ENCODE measurements at places on chromosomes 1 and 21. TPM values are rescaled to one million over a fixed set of nuclear protein-coding genes. Genes with fewer than 3 reads are reported as not detected.

DNA sequence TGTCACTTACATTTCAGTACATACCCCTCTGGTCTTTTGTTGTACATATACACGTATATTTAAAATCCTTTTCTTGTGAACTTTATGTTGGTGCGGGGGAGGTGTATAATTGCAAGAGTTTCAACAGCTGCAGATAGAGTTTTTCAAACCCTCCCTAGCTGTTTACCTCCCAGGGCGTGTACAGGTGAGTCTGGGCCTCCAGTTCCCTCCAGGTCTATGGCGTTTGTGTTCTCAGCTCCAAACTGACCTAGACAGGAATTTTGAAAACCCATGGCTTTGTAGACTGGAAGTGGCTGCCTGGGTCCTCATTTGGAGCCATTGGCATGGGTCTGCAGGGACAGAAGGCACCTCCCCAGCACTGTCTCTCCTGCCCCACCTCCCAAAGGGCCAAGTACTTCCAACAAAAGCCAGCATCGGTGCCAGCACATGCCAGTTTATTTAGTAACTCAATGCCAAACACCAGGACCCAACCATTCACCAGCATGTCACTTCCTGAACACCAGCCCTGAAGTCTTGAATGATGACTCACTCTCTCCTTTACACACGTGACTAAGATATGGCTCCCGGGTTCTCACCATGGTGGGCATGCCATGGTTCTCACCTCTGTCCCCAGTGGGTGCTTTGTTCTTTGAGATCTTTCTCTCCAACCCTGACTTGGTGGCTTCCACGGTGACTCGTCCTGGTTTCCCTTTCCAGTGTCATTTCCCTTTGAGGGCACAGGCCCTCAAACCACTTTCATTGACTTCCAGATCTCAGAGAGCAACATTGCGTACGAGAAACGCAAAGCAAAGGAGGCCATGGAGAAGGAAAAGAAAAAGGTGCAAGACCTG is 57.3 kb upstream of the EFHD2 start:
- H3K36me3 ChIP-seq = no peaks in the 10 kb centered on the region
- peaks cover 7% of the 10 kb centered on the region for H3K4me1 ChIP-seq
- no peaks in the 10 kb centered on the region for H3K27me3 ChIP-seq
- H3K4me3 ChIP-seq = no peak overlapping the region

GRCh38 chr1:200079232-200079940 is 51.9 kb downstream of the NR5A2 start:
- H3K36me3 ChIP-seq = peaks cover 2% of the 10 kb centered on the region
- H3K27ac ChIP-seq = peak overlapping the region; percentile 74
- no peak overlapping the region for H3K4me3 ChIP-seq
- H3K4me1 ChIP-seq = peaks cover 41% of the 10 kb centered on the region
- no peak for DNase-seq

- no peaks in the 10 kb centered on the region for H3K27me3 ChIP-seq
- DNase-seq = no peak
- peak overlapping the region; percentile 73 for H3K27ac ChIP-seq
- H3K4me1 ChIP-seq = peaks cover 40% of the 10 kb centered on the region
- H3K4me3 ChIP-seq = no peak overlapping the region
Measured at GRCh38 chr1:96634883-96635282, 86.7 kb upstream of the PTBP2 start.

DNA sequence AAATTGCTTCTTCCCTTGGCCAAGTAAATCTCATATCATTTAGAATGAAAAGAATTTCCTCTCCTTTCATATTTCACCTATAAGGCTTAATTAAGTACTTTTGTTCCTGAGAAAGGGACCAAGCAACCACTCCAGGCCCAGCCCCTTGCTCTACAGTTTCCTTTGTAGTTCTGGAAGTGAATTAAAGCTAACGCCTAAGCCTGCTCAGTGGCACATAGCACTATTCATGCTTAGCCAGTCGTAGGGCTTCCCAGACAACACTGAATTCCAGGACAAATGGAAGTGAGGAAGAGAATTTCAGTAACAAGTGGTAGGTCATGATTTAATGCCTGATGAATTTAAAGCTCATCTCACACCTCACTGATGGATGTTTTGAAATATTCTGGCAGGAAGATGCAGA is 73.3 kb downstream of the RPAP2 start:
- H3K27ac ChIP-seq = no peak overlapping the region
- H3K4me3 ChIP-seq = no peak overlapping the region
- H3K4me1 ChIP-seq = peaks cover 6% of the 10 kb centered on the region

DNA sequence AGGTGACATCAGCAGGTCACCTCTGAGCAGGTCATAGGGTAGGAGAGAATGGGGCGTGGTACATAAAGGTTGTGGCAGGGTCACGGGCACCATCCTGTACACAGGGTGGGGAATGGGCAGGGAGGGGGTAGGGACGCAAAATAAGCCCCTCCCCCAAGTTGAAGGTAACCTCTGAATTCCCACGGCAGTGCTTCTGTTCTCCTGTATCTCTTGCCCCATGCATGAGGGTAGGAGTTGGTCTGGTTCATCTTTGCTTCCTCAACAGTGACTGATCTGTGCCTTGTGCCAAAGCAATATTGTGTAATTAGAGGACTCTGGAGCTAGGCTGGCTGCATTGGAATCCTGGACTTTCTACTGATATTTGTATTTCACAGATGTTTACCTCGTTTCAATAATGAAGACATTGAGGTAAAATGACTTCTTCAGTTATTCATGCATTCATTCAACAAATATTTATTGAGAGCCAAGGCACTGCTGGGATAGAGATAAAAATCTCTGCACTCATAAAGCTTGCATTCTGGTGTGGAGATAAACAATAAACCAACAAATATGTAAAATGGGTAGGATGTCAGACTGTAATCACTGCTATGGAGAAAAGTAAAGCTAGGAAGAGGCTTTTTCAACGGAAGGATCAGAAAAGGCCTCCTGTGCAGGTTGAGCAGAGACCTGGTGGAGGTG is 18.4 kb upstream of the GFI1 start:
- H3K4me3 ChIP-seq = no peak overlapping the region
- H3K36me3 ChIP-seq = no peaks in the 10 kb centered on the region
- no peaks in the 10 kb centered on the region for H3K27me3 ChIP-seq
- H3K27ac ChIP-seq = no peak overlapping the region
- DNase-seq = no peak

The AVPR1B gene
- total RNA-seq = 0.60 TPM

The SPEN gene
- total RNA-seq = 58.0 TPM

The PAX7 gene
- not detected for total RNA-seq

DNA sequence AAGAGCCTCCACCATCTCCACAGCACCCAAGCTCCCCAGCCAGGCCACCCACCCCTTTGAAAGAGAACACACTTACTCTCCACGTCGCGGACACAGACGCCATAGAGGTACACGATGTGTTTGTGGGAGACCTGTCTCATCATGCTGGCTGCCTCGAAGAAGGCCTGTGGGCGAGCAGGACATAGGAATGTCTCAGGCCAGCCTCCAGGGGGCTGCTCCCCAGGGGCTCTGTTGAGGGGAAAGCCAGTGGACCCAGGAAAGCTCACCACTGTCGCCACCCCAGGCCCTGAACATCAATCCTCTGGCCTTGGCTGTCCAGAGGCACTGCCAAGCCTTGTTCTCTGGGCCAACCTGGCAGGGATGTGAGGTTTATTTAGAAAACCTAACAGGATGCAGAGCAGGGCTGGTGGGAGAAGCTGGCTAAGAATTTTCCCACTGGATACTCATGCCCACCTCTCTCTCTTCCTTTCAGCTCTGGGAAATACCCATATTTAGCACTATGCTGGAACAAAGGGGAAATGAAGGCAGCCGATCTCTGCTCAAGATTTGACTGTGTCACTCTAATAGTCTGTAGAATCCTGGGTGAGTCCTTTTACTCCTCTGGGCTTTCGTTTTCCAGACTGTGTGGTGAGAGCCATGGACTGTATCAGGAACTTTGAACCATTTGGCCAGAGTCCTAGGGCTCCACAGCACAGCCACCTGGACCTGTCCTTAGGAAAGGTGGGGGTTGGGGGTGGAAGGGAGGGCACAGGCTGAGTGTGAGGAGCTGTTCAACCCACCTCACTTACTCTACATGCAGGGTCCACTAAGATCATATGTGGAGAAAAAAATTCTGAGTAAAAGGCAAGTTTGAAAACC is 101.9 kb downstream of the RAVER2 start:
- DNase-seq = no peak
- no peak overlapping the region for H3K4me3 ChIP-seq
- H3K27me3 ChIP-seq = no peaks in the 10 kb centered on the region
- H3K4me1 ChIP-seq = no peaks in the 10 kb centered on the region
- peaks cover 14% of the 10 kb centered on the region for H3K36me3 ChIP-seq

GRCh38 chr1:160124705-160125478 is 9.3 kb downstream of the ATP1A2 start:
- no peaks in the 10 kb centered on the region for H3K4me1 ChIP-seq
- DNase-seq = no peak
- no peak overlapping the region for H3K4me3 ChIP-seq
- peaks cover 7% of the 10 kb centered on the region for H3K27me3 ChIP-seq

DNA sequence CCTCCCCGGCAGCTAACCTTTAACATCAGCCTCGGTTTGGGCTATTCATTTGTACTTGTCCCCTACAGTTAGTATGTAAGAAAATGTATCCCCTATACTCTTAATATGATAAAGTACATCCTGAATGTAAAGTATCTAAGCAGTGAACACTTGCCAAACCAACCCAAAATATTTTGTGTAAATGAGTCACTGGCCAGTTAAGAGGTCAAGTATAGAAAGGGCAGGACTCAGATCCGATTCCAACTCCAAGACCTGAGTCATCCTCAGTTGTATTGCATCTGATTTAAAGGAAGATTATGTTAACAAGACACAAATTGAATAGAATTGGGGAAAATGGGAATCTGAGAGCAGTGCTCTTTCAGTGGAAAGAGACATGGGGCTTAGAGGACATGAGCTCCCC is 84.4 kb downstream of the CD58 start:
- DNase-seq = no peak
- H3K27ac ChIP-seq = no peak overlapping the region
- H3K36me3 ChIP-seq = no peaks in the 10 kb centered on the region
- no peak overlapping the region for H3K4me3 ChIP-seq
- peaks cover 30% of the 10 kb centered on the region for H3K4me1 ChIP-seq

GRCh38 chr1:45356186-45356585 is 15.9 kb upstream of the MUTYH start:
- peak overlapping the region; percentile 21 for H3K27ac ChIP-seq
- no peak for DNase-seq

The PLA2G2D gene
- total RNA-seq = not detected

DNA sequence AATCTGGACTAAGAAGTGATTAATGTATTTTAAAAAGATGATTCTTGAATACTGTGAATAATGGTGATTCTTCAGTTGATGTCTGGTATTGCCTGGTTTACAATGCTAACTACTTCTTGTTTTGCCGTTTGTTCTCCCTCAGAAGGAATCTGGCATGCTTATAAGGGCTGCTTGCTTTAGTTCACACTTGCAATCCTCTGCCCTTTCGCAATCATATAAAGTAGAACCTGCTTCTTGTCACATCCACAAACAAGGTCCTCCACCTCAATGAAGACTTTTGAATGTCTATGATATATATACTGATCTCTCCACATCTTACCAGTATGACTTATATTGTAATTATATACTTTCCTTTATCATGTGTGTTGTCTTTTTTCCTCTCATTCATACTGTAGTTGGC is 92.6 kb downstream of the ADGRL4 start:
- H3K36me3 ChIP-seq = no peaks in the 10 kb centered on the region
- no peaks in the 10 kb centered on the region for H3K27me3 ChIP-seq
- no peak overlapping the region for H3K27ac ChIP-seq
- no peaks in the 10 kb centered on the region for H3K4me1 ChIP-seq
- no peak for DNase-seq
- no peak overlapping the region for H3K4me3 ChIP-seq

The CAPN8 gene
- total RNA-seq = 2.2 TPM

DNA sequence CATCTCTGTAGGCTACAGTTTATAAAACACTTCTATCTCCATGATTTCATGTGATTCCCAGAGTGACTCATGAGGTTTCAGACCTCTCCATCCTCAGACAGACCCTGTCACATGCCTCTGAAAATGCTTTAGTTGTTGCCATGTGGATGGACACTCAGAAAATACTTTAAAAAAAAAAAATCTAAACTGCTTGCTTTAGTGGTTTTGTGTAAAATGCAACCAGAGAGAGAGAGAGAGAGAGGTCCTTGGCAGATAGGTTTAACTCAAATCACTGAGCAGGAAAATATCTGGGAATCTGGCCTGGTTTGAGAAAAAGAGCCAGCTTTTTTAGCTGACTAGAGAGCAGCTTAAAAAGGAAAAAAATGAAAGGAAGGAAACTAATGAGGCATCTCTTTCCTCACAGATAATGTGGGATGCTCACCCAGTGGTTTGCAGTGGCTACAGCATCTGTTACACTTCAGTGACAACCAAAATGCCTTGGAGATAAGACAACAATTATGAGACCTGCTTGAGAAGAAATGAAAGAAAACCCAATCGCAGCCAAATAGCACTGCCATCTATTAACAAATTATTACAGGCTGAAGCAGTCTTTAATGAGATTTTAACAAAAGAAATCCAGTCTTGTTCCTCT is 54.6 kb upstream of the SYT14 start:
- peaks cover 1% of the 10 kb centered on the region for H3K4me1 ChIP-seq
- H3K36me3 ChIP-seq = no peaks in the 10 kb centered on the region
- no peak overlapping the region for H3K27ac ChIP-seq
- H3K27me3 ChIP-seq = peaks cover 13% of the 10 kb centered on the region

DNA sequence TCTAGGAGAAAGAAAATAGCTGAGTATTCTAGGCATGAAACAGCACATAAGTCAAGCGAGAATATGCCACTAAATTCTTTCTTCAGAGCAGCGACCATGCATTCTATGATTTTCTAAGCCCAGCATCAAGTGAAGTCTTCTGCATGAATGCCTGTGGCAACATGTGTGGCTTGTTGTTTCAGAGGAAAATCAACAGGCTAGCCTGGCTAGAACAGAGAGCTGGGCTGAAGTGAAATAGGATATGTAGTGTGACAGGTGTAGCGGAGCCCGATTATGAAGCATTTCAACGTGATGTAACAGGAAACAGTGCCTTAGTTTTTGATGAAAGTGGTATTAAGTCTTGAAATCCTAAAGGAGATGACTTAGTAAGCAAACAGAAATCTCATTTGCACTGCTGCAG is 7.0 kb downstream of the CSDE1 start:
- H3K4me1 ChIP-seq = peaks cover 43% of the 10 kb centered on the region
- H3K36me3 ChIP-seq = peaks cover 20% of the 10 kb centered on the region
- H3K27ac ChIP-seq = peak overlapping the region; percentile 34
- no peak for DNase-seq
- H3K27me3 ChIP-seq = no peaks in the 10 kb centered on the region

All from progenitor cell of endocrine pancreas (in vitro differentiated cells).